Caudate nucleus (tissue), 63 donors: ENCODE measurements at places on chromosomes 6 and 20.

DNA sequence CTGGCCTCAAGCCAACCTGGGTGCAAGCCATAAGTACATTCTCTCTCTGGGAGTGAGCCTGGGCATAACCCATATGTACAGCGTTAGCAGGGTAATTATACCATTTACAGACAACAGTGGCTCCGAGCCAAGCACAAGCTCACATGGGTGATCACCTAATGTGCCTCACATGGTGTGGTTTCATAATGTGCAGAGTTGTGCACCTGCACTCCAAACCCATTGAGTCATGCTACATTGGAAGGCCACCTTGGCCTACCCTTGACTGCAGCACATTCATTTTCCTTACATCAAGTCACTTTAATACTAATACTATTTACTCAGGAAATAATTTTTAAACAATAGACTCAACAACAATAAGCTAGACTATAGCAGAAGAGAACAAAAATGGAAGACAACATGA lies 194.5 kb upstream of the PLN start:
- DNase-seq, result no peak

DNA sequence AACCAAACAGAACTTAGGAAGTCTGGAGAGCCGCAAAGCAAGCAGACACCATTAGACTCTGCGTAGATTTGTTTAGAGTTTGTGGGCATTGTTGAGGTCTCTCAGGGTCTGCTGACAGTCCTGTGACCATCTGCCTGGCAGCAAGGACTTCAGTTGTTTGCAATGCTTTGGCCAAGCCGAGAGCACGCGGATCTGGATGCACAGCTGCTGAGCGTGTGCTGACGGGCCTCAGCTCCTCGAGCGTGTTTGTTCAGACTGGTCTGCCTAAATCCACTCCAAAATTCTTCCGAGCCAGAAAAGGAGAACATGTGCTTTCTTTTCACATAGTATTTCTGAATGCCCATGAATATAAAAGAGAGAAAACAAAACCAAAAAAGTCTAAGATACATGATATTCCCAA lies 159.0 kb downstream of the ZNF217 start:
- no peak for DNase-seq

GRCh38 chr6:143901885-143902750 lies 37.8 kb downstream of the ZC2HC1B start:
- no peak for DNase-seq

- DNase-seq, result no peak
These were observed 540.5 kb upstream of the IMPG1 start for GRCh38 chr6:76612954-76613353.

GRCh38 chr6:148828047-148828446 lies 81.2 kb downstream of the UST start:
- no peak for DNase-seq

DNA sequence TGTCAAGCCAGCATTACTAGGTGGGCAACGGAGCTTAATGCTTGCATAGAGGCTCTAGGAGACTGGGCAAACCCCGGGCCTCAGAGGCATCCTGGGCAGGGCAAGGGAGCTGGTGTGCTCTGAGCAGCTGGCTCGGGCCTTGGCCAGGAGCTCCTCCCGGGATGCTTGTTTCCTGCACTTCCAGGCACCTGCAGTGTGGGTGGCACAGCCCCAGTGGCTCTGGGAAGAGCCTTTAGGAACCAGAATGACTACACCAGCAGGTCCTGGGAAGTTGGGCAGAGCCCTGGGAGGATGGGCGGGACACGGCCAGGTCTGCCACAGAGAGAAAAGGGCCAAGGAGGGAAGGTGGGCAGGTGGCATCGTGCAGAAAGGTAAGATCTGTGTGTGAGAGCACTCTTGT lies 80.4 kb upstream of the CD93 start:
- DNase-seq, result no peak
